Mammary microvascular endothelial cell (primary cell): ENCODE measurements at places on chromosomes 6 and 20. TPM values are rescaled to one million over a fixed set of nuclear protein-coding genes. Genes with fewer than 3 reads are reported as not detected.

The RAMACL gene
- total RNA-seq, result 0.20 TPM in 2 replicates

The RNF144B gene
- total RNA-seq, result 74.5 and 77.0 TPM in 2 replicates

The ADTRP gene
- 1.6 and 2.6 TPM in 2 replicates for total RNA-seq

The LY6G6D gene
- total RNA-seq, result not detected in 2 replicates

The TBCC gene
- 37.3 and 42.6 TPM in 2 replicates for total RNA-seq

The DST gene
- 84.3 and 101 TPM in 2 replicates for total RNA-seq

The IL17A gene
- total RNA-seq, result not detected in 2 replicates

The THEMIS gene
- not detected in 2 replicates for total RNA-seq
